ENCODE measurements at places on chromosomes 2 and 18.

DNA sequence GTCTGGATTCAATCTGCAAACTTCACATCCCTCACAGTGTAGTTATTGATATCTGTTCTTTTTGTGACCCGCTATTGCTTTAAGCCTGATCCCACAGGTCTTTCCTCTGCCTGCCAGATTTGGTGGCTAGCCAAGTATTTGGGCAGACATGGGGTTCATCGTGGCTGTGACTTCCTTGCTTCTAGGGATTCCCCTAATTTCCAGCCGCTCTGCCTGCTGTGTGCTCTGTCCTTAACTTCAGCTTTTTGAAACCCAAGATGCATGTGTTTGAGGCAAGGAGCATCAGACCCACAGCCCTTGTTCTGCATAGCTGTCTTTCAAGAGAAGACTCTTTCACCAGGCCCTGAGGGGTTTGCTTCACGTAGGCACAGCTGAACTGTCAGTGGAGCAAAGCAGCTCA lies 54.2 kb downstream of the NCAPH start:
- DNase-seq, result no peak

DNA sequence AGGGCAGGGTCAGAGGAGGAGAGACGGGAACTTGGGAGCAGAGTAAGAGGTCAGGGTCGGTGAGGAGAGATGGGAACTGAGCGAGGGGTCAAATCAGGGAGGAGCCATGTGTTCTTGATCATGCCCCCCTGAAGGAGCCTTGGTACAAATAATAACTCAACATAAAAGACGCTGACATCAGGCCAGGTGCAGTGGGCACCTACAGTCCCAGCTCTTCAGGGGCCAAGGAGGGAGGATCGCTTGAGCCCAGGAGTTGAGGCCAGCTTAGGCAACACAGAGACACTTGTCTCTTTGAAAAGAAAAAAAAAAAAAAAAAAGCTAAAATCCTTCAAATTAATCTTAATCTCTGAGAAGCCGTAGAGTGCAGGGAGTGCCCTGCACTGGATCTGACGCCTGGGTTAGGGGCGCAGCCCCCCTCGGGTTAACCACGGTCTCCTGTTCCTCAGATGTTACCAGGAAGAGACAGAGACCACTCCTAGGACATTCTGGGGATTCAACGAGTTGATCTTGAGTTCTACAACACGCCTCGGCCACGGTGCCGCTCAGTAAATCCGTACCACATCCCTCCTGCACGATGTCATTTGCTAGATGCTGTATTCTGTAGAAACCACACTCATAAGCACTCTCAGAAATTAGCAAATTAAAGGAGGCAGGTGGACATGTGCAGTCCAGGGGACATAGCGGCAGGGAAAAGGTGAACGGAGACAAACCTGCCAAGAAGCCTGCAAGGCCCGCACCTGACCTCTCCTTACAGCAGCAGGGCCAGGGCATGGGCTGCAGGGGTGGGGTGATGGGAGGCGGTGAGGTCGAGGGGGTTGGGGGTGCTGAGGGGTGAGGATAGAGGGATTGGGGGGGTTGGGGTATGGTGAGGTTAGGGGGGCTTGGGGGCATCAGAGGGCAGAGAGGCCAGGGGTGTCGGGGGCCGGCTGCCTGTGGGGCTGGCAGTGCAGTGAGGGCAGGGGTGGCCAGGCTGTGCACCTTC lies 29.2 kb downstream of the SLC66A2 start:
- DNase-seq, result peak; percentile 40

- DNase-seq, result no peak
Observed at GRCh38 chr2:117195381-117195780, 619.1 kb upstream of the DDX18 start.

GRCh38 chr18:74457725-74458421 lies 765 bp upstream of the DIPK1C start:
- DNase-seq, result no peak

DNA sequence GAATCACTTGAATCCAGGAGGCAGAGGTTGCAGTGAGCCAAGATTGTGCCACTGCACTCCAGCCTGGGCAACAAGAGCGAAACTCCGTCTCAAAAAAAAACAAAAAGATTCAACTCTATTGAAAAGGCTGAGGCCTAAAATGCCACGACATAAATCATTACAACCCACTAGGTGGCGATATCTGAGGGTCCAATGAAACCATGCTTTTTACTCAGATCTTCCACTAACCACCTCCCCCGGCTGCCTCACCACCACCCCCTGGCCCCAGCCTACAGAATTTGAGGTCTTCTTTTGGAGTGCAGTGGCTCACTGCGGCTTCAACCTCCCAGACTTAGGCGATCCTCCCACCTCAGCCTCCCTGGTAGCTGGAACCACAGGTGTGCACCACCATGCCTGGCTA lies 57.5 kb downstream of the AP1S3 start:
- DNase-seq, result no peak

DNA sequence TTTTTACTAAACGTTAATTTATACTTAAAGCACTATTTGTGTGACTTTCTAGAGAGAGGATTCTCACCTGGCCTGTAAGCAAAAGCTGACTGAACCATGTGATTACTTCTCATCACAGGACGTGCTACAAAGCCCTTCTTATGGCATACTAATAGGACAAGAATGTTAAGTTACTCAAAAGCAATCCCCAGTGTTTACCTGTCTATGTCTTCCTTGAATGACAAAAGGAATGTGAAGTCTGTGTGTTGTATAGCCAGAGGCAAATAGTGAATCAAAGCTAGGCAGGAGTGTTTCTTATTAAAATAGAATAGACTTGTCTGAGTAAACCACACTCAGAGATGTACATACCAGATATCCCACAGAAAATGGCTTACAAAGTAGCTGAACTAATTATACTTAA lies 1465.5 kb downstream of the SUCLG1 start:
- DNase-seq, result no peak

DNA sequence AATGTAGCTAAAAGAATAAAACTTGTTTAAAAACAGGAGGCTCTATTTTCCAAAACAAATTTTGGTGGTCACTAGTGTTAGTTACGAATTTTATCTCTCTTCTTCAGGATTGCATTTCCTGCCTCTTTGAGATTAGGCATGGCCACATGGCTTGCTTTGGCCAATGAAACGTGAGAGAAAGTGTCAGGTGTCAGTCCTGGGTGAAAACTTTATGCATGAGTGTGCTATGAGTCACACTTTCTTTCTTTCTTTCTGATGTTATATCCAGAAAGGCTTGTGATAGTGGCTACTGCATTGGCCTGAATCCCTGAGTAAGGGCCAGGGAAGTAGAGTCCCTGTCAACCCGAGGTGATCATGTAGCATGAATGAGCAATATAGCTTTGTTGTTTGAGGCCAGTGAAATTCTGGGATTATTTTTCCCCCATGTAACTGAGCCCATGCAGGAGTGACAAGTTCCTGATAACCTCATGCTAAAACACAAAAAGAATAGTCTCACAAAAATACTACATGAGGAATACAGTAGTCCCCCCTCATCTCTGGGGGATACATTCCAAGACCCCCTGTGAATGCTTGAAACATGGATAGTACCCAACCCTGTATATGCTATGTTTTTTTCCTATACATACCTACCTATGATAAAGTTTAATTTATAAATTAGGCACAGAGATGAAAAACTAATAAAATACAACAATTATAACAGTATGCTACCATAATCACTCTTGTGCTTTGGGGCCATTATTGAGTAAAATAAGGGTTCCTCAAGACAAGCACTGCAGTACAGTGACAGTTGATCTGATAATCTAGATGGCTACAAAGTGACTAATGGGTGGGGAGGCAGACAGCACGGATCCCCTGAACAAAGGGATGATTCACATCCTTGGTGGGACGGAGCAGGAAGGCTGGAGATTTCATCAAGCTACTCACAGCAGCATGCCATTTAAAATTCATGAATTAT lies 109.5 kb downstream of the CDC42EP3 start:
- DNase-seq, result no peak

- no peak for DNase-seq
Observed at GRCh38 chr2:218009765-218010139, 7.0 kb upstream of the TNS1 start.

- DNase-seq, result peak; percentile 16
Observed at GRCh38 chr2:33598561-33599174, 431 bp downstream of the FAM98A start.

- DNase-seq, result peak; percentile 69
Observed at GRCh38 chr2:207258263-207258991, 92.7 kb upstream of the KLF7 start.

DNA sequence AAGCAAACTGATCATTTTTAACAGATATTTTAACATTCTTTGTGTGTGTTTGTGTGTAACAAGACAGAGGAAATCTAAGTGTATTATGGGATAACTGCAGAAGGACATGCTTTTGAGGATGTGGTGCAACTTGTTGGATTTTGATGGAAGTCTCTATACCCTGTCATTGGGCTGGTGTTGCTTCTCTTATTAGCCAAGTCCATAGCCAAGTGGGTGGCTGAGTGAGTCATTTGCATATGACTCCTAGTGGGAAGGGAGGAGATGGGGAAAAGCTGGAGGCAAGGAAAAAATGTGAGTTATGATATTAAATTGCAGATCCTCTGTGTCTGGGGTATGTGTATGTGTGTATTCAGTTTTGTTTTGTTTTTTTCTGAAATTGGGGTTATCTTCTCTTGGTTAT lies 879.9 kb downstream of the DCC start:
- no peak for DNase-seq

DNA sequence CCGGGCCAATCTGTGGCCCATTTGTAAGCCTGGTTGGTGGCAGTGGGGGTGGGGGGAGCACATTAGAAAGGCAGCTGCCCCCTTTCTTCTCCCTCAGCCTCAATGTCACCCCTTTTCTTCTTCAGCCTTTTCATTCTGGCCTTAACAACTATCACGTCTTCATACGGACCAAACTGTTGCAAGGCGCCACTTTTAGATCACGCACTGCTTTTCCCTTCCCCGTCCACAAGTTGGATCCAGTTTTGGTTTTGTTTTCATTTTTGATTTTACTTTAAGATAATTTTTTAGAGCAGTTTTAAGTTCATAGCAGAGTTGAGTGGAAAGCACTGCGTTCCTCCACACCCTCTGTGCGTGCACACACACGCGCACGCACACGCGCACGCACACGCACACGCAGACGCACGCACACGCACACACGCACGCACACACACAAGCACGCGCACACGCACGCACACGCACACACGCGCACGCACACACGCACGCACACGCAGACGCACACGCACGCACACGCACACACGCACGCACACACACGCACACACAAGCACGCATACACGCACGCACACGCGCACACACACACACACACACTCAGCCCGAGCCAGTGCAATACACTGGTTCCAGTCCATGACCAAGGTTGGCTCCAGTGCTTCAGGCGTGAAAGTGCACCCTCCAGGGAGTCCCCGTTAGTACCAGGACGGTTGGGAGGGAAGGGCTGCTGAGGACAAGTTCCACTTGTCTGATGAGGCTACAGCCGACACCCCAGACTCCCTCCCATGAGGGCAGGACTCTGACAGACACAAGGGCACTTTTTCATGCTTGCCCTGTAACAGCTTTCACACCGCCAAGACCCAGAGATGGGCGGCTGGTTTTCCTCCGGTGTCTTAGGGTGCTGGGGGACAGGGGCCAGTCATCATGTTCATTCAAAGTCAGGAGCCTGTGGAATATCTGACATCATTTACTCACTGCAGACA lies 22.4 kb downstream of the FBLN7 start:
- DNase-seq, result peak; percentile 43

DNA sequence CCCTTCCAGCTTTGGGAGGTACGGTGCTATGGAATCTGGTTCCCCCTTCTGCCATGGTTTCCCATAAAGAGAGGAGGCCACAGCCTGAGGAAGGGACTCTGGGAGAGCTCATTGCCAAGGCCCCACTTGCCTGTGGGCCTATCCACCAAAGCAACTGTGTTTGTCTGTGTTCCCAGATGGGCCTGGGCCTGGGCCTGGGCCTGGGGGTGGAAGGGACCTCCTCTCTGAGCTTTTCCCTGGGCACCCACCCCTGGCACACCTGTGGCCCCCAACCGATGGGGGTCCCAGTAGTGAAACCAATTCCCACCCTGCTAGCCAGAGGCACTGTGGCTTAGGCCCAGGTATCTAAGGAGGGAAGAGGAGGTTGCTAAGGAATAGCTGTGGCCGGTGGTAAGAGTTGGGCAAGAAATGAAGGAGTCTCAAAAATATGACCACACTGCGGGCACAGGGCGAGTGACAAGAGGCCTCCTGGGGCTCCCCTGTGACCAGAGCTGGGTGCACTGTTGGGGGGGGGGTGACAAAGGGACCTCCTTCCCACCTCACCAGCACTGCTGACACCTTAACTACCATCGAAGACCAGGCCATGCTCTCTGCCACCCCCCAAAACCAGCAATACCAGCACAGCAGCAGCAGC lies 4.9 kb upstream of the DUSP2 start:
- DNase-seq, result peak; percentile 51

DNA sequence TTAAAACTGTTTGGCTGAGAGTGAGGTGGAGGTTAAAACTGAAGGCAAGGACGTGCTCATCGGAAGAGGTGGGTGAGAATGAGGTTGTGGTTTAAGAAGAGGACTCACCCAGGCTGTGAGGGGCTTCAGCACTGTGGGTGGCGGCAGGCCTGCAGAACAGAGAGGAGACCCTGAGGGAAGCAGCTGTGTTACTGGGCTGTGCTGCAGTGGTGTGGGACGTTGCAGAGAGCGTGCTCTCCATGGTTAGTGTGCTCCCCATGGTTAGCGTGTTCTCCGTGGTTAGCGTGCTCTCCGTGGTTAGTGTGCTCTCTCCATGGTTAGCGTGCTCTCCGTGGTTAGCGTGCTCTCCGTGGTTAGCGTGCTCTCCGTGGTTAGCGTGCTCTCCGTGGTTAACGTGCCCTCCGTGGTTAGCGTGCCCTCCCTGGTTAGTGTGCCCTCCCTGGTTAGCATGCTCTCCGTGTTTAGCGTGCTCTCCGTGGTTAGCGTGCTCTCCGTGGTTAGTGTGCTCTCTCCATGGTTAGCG lies 68.5 kb upstream of the NFATC1 start:
- no peak for DNase-seq

DNA sequence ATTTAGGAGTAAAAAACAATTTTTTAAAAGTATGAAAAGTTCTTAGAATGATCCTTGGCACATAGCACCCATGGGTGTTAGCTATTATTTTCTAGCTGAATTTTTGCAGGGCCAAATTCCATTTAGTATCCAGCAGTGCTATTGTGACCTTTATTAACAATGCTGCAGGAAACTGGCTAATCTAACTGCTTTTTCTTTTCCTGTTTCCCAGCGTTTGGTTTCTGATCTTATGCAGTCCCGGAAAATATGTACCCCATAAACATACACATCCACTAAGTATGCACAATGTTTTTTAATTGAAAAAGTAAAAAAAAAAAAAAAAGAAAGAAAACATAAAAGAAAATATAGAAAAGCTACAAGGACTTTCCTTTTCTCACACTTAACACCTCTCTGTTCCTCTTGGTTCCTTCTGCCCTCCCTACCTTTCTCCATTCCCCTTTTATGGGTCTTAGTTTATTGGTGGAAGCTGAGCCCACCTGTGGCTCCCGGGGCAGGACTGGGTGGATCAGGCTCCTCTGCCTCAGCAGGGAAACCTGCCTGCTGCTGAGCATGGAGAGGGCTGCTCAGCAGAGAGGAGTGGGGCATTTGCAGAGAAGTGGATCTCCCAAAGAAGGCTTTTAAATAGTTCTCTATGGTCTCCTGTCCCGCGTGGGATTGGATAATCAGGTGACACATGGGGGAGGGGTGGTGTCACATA lies 9.3 kb upstream of the SLC16A14 start:
- no peak for DNase-seq

Data from ascending aorta (tissue), 2 donors.